ENCODE measurements at places on chromosomes 1 and 21.

GRCh38 chr1:161921990-161922389 lies 101.7 kb downstream of the OLFML2B start:
- no peak for DNase-seq

GRCh38 chr21:34570313-34570712 lies 44.6 kb downstream of the RCAN1 start:
- no peak for DNase-seq

DNA sequence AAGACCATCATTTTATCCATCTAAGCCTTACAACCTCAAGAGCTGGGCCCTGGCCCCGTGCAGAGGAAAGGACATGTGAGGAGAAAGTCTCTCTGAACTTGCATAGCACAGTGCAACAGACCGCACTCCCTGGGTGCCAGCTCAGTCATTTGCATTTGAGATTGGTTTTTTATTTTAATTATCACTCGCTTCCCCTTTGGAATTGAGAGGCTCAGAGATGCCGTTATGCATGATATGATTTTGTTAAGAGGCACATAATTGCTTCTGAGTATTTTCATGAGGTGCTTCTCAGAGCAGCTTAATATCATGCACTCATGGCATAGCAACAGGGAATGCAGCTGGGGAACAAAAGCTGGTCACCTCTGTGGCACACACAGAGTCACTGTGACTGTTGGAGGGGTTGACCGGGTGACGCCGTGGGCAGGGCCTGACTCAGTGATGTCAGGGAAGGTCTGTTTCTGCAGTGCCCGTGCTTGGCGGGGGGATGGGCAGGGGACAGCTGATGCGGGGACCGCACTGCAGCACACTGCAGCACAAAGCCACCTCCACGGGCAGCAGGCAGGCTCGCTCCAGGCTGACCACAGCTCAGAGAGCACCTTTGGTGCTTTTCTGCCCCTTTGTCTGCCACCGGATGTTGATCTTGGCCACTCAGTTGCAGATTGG lies 43.2 kb upstream of the VAMP3 start:
- no peak for DNase-seq

GRCh38 chr1:200183637-200184036 lies 156.1 kb downstream of the NR5A2 start:
- no peak for DNase-seq

- no peak for DNase-seq
Measured at GRCh38 chr1:77010937-77011336, 143.7 kb downstream of the ST6GALNAC5 start.

DNA sequence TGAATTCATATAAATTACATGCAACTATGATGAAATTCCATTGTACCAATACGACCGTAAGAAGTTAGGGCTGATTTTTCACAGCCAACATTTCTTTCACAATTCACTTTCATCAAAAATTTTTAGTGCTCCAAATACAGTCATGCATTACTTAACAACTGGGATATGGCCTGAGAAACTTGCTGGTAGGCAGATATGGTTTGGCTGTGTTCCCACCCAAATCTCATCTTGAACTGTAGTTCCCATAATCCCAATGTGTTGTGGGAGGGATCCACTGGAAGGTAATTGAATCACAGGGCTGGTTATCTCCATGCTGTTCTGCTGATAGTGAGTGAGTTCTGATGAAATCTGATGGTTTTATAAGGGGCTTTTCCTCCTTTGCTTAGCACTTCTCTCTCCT lies 244.4 kb downstream of the AKT3 start:
- no peak for DNase-seq

DNA sequence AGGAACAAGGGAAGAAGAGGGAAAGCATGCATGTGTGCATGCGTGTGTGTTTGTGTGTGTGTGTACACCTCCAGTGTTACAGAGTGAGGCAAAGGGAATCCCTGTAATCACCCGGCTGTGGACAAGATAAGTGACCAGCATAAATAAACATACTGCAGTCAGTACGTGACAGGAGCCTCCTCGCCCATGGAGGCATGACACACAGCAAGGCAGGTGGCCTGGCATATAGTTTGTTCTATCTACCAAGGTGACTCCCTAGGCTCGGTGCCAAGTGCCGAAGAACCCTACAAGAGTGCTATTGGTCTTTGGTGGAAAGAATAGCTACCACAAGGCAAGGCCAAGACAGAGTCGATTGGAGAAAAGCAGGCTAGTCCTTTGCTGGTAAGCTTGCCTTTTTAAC lies 31.7 kb upstream of the HEATR1 start:
- no peak for DNase-seq

All from activated CD8-positive, alpha-beta memory T cell treated with anti-CD3 and anti-CD28 coated beads for 1 hour (primary cell).